ENCODE measurements at places on chromosomes 11 and 22.

- DNase-seq: peak; percentile 30
Observed at GRCh38 chr11:95157824-95158223, 68.2 kb downstream of the ENDOD1 start.

DNA sequence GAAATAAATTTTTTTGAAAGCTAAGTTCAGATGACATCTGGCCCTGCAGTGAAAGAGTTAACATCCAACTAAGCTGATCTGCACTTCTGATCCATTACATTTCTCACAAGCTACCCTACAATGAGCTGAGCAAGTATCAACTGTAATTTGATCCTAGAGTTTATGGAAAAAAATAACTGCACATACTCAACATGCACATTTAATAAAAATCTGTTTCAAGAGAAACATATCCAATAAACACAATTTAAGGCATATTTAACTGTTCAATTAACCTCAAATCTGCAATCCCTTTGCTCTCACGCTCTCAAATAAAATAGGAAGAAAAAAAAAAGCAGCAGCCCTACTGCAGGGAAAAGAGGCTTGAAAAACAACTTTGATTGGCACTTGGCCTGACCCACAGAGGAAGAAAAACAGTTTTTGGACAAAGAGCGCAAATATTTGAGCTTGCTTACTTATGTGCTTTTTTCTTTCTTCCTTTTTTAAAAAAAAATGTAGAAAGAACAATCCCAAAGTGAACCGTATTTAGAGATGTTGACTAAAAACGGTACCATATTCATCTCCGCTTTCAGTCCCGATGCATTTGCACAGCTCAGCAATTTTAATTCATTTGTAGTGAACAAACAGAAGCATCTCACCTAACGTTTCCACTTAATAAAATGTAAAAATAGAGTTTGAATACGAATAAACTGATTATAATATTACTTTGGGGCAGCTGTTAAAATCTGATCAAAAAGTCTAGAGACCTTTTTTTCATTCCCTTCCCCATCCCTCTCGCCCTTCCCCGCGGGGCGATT is 1.6 kb downstream of the SESN3 start:
- peak; percentile 20 for DNase-seq

DNA sequence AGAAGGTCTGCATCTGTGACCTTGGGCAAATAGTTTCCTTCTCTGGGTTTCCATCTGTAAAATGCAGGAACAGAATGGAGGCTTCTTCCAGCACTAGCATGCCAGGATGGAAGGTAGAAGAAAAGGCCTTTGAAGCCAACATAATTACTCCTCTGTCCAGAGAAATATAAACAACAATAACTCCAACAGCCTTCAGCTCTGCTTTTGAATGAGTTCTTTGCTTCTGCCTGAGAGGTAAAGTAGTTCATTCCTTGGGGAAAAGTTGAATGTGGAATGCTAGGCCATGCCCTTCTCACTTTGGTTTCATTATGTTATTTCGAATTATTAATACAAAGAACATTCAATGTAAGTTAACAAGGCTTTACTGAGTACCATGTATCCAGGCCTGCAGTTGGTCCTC is 61.2 kb upstream of the BLID start:
- no peak for DNase-seq

DNA sequence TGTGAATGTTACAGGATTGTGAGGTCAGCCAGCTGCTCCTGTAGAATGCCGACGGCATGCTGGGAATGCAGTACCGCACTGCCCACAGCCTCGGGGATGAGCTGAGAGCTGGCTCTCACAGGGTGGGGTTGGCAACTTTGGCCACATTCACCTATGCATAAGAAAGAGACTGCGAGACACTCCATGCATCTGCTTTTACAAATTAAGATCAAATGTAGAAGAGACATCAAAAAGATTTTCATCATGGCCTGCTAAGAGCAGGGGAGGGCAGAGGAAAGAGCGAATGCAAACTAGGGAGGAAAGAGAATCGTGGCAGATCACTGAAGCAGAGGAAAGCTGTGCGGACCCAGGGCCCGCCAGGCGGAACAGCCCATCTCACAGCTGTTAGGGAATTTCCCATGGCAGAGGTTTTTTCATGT is 49.8 kb upstream of the SPATA19 start:
- DNase-seq: no peak

GRCh38 chr11:111301004-111301841 is 2.9 kb downstream of the POU2AF3 start:
- DNase-seq: no peak

- DNase-seq: peak; percentile 82
Observed at GRCh38 chr11:64850979-64851567, 6.6 kb upstream of the CDC42BPG start.

DNA sequence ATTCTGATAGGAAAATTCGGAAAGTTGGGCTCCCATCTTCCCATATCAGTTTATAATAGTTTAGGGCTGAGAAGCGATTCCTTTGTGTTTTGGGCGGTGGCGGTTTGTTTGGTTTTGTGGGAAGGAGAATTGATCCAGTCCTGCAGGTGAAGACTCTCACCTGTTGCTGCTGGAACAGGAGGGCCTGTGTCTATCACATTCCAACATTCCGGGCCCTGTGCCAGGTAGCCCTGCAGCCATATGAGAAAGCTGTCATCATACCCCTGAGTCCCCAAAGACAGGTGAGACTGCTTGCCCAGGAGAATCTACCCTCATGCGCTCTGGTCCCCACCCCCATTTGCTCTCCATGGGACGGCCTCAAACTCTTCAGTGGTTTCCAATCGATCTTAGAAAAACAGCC is 62.1 kb downstream of the TRAF6 start:
- no peak for DNase-seq

GRCh38 chr11:118881228-118881627 is 2.5 kb upstream of the CXCR5 start:
- peak; percentile 67 for DNase-seq

GRCh38 chr11:67279589-67280340 is 9.3 kb upstream of the ANKRD13D start:
- DNase-seq: no peak

DNA sequence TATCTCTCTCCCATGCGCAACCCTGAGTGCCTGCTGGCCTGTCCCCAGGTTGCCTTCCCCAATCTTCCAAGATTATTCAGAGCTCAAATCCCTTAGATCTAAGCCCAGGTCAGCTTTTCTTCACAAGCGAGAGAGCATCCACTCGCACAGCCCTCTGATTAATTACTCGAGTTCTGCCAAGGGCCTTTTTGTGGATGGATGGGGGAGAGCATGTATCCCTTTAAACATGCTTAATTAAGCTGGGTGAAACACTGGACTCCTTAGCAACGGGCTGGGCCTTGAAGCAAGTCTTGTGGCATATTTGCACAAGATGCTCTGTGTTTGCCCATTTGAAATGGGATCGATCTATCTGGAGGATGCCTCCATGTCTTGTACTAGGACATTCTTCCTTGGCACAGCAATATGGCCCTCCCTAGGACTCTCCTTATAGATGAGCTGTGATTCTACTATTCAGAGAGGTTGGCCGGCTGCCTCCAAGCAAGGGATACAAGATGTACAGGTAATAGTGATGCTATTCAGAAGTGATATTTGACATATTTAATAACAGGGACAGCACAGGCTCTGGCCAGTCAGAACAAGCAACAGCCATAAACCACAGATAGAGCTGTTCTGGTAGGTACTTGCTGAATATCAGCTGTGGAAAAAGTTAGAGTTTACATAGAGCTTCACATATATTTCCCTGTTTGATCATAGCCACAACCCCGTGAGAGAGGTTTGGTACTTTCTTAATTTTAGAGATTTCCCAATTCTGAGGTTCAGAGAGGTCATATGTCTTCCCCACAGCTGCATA is 125.6 kb downstream of the CSNK2A3 start:
- no peak for DNase-seq

- DNase-seq: peak; percentile 31
Observed at GRCh38 chr11:19777377-19778102, 64.9 kb downstream of the NAV2 start.

- peak; percentile 53 for DNase-seq
Observed at GRCh38 chr22:46934746-46935491, 172.5 kb downstream of the TBC1D22A start.

DNA sequence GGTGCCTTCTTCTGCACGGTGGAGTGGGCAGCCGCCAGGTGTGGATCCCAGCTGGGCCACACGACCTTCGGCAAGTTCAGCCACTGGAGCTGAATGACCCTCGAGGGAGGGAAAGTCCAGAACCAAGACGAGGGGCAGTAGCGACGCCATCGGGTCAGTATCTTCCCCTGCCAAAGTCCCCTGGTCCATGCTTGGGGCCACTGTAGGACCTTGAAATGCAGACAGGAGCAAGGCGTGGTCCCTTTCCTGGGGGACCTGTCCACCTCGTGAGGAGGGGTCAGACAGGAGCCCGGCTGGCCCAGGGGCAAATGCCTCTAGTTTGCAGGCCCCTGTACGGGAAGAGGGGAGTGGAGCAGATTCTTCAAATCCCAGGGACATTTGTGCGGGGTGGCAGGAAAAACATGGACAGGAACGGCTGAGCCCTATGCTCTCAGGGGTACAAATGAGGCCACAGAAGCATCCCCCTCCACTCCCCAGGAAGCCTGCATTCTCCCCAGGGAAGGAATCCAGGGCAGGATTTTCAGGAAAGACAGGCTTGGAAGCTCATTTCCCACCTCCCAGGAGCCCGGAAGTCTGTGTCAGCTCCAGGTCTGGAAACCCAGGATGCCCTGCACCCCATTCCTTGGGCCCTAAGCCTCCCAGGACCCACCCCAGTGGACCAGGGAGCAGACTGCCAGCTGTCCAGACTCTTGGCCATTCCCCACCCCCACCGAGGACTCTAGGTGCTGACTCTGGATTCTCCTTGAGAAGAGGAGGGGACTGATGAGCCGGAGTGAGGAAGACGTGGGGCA is 6.6 kb downstream of the SHANK2 start:
- no peak for DNase-seq

DNA sequence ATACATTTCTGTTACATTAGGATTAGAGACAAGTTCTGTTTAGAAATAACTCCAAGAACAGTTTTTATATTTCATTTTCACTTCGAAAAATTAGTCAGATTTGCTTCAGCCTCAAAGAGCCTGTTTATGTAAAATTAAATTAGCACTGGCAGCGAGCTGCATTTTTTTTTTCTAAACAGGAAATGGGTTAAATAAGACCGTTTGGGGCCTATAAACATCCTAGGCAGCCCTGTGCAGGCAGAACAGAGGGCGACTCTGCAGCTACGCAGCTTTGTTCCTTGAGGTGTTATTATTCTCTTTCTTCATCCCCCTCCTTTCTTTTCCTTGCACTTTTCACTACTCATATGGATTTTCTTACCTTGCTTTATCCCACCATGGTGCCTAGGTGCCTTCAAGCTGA is 48.7 kb downstream of the CWC15 start:
- peak; percentile 20 for DNase-seq

DNA sequence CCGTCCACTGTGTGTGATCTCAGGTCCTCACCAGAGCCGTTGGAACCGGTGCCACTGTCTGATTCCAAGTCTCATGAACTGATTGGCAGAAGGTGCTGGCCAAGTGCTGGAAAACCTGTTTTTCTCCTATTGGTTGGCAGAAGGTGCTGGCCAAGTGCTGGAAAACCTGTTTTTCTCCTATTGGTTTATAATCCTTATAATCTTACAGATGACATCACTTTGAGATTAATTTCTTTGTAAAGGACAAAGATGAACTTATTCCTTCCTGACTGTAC is 1106.3 kb downstream of the BRD1 start:
- DNase-seq: no peak

DNA sequence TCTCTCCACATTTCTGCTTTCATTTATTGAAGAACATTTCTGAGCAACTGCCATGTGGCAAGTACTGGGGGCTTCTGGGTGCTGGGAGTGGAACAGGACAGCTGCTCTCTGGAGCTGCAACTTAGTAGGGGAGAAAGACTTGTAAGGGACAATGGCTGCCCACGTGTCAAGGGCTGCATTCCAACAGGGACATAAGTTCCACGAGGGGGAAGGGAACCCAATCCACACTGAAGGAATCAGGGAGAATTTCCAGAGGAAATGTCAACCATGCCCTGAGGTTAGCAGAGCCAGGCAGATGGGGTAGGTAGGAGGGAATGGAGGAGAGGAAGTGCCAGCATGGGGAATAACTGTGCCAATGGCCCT is 1.7 kb downstream of the MAPK8IP2 start:
- DNase-seq: no peak

GRCh38 chr22:27620367-27621154 is 181.0 kb downstream of the MN1 start:
- DNase-seq: no peak

- no peak for DNase-seq
Observed at GRCh38 chr11:5815534-5815933, 6.8 kb downstream of the OR52N2 start.

DNA sequence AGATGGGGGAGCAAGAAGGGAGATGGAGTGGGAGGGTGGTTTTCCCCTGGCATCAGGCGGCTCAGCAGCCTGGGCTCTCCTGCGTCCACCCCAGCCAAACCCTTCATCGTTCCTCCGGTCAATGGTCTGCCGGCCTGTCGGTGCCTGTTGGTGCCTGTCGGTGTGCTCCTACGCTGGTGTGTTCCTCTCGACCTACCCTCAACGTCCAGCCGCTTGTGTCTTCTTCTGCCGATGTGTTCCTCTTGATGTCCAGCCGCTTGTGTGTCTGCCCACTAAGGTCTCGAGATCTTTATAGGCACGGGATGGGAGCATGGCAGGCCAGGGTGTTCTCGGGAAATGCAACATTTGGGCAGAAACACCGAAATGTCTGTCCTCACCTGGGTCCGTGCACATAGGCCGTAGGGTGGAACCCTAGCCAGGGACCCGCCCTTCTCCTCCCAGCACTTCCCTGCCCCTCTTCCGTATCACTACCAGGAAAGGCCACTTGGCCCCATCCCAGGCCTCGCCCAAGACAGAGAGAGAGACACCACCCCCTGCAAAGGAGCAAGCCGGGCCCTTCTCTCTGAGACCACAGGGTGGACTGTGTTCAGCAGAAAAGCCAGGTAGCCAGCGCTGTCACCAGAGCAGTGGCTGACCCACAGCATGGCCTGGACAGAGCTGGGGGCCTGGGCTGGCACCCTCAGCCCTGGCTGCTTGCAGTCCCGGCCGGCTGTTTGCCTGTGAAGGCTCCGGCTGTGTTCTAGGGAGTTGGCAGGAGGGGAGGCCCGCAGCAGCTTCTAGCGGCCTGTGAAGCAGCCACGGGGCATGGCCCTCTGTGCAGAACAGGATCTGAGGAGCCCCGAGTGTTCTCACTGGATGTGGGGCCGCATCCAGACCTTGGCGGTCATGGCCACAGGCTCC is 61.6 kb upstream of the KCNQ1OT1 start:
- peak; percentile 1 for DNase-seq

- DNase-seq: peak; percentile 81
Observed at GRCh38 chr11:269146-269890, 8.9 kb upstream of the NLRP6 start.
